ENCODE measurements at places on chromosomes 13 and 19. TPM values are rescaled to one million over a fixed set of nuclear protein-coding genes. Genes with fewer than 3 reads are reported as not detected.

The MEIOSIN gene
- total RNA-seq: not detected

The CCDC8 gene
- 5.8 TPM for total RNA-seq

The ALOX5AP gene
- total RNA-seq: 19.3 TPM

DNA sequence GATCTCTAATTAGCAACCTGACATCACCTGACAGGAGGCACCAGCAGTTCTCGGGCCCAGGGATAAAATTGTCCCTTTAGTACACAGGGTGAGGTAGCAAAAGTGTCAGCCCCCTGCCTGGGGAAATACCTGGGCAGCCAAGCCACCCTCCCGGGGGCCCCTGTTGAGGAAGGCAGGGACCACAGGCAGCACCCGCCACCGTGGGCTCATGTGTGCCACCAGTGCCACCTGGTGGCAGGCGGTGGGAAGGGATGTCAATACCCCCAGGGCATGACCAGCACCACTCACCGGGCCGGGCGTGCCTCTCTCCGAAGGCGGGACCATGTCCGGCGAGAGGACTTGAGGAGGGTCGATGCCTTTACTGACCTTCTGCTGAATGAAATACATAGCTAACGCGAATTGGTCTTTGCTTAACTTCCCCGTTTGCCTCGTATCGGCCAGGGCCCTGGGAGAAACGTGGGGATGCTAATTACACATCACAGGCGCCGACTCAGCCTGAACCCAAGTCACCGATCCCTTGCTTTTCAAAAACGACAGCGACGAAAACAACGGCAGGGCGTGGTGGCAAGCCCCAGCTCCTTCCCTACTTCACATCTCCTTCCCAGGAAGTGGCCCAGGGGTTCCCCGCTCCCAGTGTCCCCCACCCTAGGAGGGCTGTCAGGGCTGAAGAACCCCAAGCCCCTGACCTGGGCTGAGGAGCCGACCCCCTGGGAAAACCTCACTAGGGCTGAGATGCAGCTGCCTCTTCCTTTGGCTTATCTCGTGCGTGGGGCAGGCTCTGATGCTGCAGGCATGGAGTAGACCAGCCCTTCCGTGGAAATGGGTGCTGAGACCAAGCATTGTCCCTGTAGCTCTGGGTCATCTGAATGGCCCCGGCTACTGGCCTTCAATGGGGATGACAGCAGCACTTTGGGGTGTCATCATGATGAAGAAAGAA lies 53.8 kb downstream of the EPS15L1 start:
- DNase-seq: peak; percentile 81

DNA sequence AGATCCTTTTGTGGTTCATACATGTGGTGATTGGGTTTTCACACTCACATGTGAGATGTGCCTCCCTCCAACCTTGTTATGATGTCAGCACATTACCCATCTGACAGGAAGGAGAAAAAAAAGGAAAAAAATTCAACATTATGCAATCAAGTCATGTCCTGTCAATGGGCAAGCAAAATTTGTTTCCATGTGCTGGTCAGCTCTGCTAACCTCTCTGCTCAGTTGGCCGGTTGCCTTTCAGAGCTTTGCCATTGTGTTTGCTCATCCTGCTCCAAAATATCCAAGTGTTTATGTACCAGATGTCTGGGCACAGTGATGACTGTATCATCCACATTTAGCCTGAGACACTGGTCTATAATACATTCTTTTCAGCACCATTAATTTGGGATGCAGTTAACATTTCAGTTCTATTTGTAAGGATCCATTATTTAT lies 27.0 kb upstream of the METTL21C start:
- DNase-seq: no peak
